Suprapubic skin (tissue), 4 donors: ENCODE measurements at places on chromosomes 11 and 22. TPM values are rescaled to one million over a fixed set of nuclear protein-coding genes. Genes with fewer than 3 reads are reported as not detected.
A peak's percentile ranks its signal among the peaks of the same experiment; 100 is the strongest.

VWCE gene
- 1.7 TPM for total RNA-seq

- DNase-seq: no peak
These were observed 192.0 kb downstream of the BUD13 start for GRCh38 chr11:116580799-116581198.

- DNase-seq: no peak
These were observed 1.2 kb downstream of the DENND6B start for GRCh38 chr22:50325444-50326224.

- no peak for DNase-seq
These were observed 43.9 kb upstream of the VPREB1 start for GRCh38 chr22:22200569-22201184.

DNA sequence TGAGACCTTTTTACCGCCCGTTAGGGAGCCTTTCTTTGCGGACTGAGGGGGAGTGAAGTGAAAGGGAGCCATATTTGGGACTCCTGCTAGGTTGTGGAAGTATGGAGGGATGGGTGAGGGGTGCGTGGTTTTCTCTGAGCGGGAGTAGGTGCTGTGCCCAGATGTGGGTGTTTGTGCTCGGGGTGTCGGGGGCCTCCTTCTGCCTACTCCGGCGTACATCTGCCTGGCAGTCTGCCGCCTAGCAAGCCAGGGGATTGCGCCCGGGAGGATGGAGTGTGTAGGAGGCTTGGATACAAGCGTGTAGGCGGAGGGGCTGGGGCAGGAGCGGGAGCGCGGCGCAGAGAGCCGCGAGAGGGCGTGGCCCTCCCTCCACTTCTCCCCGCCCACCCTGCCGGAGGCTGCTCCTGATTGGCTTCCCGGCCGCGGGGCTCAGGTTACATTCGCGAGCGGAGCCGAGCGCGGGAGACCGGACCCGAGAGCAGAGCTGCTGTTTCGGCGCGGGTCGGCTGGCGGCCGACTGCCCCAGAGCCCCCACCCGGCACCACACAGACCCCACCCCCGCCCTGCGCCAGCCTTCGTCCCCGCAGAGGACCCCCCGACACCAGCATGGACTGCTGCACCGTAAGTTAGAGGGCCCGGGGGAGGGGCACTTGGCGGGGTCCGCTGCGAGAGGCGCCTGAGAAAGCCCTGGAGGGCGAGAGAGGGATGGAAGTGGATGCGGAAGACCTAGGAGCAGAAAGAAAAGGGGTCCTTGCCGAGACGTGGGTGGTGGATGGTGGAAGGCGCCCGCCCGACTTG, at the start of gene NRGN:
TSS of gene NRGN (plus strand) at position 464 of the 798 bp plus-strand sequence. CDS start at position 607, 143 bp downstream.
- DNase-seq: peak; percentile 95
